Choroid plexus epithelial cell (primary cell): ENCODE measurements at places on chromosomes 4 and X.
A peak's percentile ranks its signal among the peaks of the same experiment; 100 is the strongest.

GRCh38 chr4:102466298-102466697 lies 34.9 kb upstream of the NFKB1 start:
- DNase-seq = peak; percentile 72

- DNase-seq = no peak
These were observed 236.3 kb downstream of the PCDH10 start for GRCh38 chr4:133385161-133385954.

- DNase-seq = no peak
These were observed 99.6 kb upstream of the MSX1 start for GRCh38 chr4:4759883-4760282.

GRCh38 chr4:55931833-55932232 lies 16.9 kb upstream of the CEP135 start:
- peak; percentile 45 for DNase-seq

DNA sequence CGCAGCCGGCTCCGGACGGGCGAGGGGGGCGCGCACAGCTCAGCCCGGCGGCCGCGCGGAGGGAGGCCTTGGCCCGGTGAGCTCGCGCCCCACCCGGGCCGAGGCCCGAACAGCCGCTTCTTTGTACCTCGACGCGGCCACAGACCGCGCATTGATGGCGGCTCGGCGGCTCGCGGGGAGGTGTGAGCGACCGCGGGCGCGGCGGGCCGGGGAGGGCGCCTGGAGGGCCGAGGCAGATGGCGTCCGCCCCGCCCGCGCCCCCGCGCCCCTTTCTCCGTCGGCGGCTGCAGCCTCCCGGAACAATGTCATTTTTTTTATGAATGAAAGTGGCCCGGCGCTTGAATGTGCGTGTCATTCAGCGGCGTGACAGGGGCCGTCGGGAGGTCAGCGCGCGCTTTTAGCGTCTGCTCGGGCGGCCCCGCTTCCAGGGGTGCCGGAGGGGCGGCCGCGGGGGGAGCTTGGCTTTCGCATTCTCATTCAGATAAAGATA lies 1.8 kb downstream of the FGFR3 start:
- no peak for DNase-seq

DNA sequence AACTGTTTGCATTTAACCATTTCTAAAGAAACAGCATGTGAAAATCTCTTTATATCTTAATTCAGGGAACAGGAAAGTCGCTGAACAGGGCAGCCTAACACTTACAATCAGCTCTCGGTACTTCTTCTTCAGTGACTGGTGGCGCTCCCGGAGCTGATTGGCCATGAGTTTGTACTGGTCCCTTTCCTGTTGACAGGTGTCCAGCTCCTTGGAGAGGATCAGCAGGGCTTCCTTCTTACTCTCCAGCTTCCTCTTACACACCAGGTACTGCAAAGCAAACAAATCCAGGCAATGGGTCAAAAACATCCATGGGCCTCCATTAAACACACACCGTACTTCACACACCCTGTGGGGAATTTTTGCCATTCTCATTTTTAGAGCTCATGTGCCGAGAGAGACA lies 36.4 kb downstream of the CCDC149 start:
- DNase-seq = no peak

DNA sequence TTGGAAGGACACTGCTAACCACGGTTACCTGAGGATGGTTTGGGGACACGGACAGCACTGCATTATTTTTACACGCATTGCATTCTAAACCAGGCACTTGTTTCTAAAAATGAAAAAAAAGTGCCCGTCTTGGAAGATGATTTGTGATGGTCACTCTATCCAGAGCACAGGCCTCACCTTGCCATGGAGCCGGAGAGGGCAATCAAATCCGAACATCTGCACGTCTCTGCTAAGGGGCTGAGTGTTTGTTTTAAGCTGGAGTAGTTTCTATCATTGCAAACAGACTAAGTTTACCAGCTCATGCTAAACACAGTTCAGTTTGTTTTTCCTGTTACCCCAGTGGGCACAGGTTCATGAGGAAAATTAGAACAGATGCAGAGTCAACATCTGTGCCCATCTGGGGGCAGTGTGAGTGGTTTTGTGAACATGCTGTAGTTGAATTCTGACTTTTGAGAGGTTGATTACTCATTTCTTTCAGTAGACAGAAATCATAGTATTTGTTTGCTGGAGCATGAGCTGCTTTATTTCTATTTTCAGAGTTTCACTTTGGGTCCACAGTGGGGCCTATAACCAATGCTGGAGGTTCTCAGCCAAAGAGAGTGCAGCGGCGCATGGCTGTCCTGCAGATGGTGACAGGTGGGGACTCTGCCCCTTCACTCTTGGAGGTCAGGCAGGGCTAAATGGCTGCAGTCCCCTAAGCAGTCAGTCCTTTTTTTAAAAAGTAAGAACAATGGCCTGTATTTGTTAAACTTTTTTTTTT lies 65.4 kb upstream of the ENPP6 start:
- no peak for DNase-seq

- DNase-seq = no peak
These were observed 290.7 kb upstream of the PPP1R2C start for GRCh38 chrX:43068639-43069038.

DNA sequence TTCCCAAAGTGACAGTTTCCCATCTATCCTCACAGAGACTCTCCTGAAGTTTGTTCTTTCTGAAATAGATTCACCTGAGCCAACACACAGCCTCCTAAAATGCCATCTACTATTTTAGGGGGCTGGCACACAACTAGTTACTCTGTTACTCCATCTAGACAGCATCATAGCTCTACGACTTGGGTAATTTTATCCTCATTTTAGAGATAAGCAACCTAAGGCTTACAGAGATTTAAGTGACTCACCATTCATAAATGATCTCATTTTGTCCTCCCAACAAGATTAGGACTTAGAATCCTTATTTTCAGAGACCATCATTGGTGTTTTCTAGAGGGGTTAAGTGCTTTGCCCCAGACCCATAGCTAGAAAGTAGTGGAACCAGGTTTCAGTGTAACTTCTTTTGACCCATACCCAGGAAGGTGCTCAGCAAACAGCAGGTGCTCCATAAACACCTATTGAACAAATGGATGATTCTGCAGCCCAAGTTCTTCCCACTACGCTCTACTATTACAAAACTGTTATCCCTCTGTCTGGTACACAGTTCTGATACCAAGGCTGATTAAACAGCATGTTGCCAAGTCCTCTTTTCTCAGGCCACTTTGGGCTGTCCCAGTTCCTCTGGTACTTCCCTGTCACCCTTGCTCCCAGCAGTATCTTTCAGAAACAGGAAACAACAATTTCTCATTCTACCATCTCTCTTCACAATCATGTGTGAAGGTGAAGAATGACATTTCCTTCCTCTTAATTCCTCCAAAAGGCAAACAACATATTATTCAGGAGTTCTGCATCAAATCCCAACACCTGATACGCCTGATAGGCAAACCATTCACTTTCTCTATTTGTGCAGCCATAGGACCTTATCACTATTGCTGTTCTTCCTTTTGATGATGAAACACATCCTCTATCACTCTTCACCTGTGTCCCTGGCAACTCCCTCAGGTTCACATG lies 304.7 kb upstream of the TAPT1 start:
- peak; percentile 67 for DNase-seq

- DNase-seq = peak; percentile 38
These were observed 28.7 kb downstream of the IL13RA1 start for GRCh38 chrX:118756101-118756500.

DNA sequence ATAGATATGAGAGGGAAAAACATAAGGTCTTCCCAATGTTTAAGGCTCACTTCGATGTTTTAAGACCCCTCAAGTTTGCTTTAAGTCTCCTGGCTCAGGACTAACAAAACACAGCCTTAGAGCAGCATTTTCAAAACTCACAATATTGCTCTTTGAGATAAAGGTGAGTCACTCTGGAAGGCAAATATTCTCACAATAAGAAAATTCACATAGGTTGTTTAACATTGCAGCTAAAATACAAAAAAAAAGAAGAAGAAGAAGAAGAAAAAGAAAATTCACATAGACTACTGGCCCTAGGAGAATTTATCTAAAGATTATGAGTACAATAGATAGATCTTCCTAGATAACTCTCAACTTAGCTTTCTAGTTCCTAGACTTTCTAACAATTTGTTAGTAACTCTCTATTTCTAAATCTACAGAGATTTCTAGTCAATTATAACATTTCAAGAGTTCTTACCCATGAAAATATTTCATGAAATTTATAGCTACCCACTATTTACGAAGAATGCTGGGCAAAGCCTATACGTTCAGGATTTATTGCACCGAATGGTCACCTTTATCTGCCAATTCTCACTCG lies 267.0 kb downstream of the CHIC1 start:
- no peak for DNase-seq

DNA sequence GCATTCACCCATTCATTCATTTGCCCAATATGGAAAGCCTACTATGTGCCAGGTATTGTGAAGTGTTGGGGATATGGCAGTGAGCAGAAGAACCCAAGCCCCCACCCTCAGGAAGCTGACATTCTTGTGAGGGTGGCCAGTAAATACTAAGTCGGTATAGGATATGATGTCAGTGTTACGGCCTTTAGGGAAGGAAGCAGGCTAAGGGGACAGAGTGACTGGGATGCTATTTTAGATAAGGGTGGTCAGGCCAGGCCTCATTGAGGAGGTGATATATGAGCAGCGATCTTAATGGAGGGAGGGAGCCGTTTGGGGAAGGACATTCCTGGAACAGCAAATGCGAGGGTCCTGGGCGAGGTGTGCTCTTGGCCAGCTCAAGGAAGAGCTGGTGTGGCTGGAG lies 2.0 kb downstream of the ATP6AP1 start:
- no peak for DNase-seq

DNA sequence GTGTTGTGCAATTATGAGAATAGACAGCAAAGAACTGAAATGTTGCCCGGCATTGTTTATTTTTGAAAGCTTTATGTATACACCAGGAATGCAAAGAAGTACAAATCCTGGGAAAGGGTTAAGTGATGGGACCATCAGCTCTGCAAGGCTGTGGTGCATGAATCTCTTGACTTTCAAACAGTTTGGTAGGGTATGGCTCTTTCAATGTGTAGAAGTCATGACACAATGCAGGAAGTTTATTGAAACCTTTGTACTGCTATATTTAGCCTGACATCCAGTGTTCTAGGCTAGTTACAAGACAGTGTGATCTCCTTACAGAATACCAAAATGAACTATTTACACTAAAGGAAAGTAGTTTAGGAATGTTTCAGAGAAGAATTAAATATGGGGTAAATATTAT lies 206.8 kb upstream of the HAND2 start:
- peak; percentile 8 for DNase-seq

- no peak for DNase-seq
These were observed 572.0 kb downstream of the BCOR start for GRCh38 chrX:39525758-39526157.

GRCh38 chr4:173121076-173121561 lies 47.5 kb upstream of the GALNT7 start:
- peak; percentile 67 for DNase-seq

- no peak for DNase-seq
These were observed 175.9 kb downstream of the TSPAN5 start for GRCh38 chr4:98482503-98482846.

DNA sequence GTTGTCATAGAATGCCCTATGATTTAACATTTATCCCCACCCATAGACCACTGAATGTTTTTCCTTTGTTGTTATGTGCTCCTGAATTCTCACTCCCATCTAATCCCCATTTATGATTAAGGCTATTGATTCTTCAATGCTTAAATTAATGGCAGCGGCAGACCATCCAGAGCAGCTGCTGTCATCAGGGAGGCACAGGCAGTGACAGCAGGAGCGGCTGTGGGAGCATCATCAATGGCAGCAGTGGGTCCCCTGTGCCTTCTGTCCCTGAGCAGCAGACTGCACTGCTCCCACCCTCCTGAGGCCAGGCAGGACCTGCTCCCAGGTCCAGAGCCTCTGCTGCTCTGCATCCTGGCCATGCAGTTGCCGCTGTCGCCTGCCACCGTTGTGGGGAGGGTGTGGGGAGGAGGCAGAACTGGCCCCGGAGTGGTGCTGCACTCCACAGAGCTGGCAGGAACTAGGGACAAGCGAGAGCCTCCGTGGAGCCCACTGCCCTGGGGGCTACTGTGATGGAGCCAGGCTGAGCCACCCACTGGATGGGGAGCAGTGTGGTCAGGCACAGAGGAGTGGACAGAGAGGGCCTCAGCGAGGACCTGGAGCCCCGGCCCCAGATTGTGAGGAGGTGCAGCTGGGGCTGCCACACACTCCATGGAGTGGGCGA lies 29.0 kb downstream of the NAA11 start:
- no peak for DNase-seq
